ENCODE measurements at places on chromosomes 5 and 9.

DNA sequence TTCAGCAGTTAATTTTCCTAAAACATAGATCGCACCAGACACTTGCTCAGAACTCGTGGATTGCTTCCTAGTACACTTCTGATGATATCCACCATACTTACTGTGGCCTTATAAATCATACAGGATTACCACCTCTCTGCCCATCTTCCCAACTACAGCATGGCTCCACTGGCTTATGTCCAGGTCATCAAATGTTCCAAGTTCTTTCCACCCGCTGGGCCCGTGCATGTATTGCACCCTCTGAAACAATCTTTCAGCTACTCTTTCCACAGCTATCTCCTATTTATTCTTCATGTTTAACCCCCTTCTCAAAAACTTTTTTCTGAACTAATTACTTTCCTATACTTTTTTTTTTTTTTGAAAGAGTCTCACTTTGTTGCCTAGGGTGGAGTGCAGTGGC, 18.5 kb downstream of the FBXW2 start:
- DNase-seq = no peak

- no peak for DNase-seq
Observed at GRCh38 chr9:1050125-1050895, at the start of gene DMRT2. Gene DMRT2 (plus strand): TSS chr9:1050357. CDS start chr9:1051614, 1,257 bp downstream.

GRCh38 chr9:93278144-93278543, 94.2 kb downstream of the WNK2 start:
- no peak for DNase-seq

GRCh38 chr5:56343988-56344387, 110.9 kb upstream of the ANKRD55 start:
- DNase-seq = no peak

GRCh38 chr9:107542411-107543157, 53.0 kb upstream of the KLF4 start:
- no peak for DNase-seq

DNA sequence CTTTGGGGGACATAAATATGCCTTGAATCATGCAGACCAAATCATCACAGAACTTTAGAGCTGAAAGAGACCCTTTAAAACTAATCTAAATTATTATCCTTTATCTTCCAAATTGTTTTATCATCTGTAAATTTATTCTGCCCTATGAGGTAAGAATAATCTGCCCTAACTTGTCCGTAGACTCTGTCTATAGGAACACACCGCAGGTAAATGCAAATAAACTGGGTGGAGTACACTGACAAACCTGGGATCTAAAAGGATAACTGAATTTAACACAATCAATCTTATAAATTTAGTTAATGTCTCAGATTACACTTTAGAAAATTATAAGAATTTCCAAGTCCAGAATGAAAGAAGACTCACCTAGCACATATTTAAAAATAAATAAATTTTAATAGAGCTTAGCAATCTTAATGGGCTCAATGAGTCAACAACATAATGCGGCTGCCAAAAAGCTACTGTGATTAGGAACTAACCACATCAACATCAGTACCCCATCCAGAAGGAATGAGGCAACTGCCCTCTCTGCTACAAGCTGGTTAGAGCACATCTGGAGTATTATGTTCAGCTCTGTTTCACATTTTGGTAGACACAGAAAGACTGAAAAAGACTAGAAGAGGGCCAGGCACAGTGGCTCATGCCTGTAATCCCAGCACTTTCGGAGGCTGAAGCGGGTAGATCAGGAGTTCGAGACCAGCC, 5.6 kb downstream of the MEGF9 start:
- no peak for DNase-seq

DNA sequence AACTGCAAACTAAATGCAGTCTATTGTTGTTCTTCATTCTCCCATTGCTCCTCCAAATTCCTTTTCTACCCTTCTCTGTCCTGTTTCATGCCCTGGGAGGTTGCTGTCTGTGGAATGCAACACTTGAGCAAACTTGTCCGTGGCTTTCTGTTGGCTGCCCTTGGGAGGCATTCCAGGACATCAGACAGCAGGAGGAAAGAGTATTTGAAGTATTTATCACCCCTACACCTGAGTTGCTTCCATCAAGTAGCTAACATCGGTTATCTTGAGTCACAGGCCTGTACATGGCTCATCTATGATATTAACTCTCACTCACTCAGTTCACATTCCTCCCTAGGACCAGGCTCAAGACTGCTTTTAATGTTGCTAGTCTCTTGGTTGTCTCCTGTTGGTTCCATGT, 803.4 kb upstream of the CDH6 start:
- DNase-seq = no peak

All from CD4-positive, alpha-beta T cell treated with Interleukin-6 for 4 hours (primary cell).